ENCODE measurements at places on chromosomes 5 and 9. TPM values are rescaled to one million over a fixed set of nuclear protein-coding genes. Genes with fewer than 3 reads are reported as not detected.

Gene SLC4A9
- 0.05 TPM for polyA plus RNA-seq

- DNase-seq, result no peak
These were observed 606.9 kb downstream of the EBF1 start for GRCh38 chr5:158492841-158493242.

DNA sequence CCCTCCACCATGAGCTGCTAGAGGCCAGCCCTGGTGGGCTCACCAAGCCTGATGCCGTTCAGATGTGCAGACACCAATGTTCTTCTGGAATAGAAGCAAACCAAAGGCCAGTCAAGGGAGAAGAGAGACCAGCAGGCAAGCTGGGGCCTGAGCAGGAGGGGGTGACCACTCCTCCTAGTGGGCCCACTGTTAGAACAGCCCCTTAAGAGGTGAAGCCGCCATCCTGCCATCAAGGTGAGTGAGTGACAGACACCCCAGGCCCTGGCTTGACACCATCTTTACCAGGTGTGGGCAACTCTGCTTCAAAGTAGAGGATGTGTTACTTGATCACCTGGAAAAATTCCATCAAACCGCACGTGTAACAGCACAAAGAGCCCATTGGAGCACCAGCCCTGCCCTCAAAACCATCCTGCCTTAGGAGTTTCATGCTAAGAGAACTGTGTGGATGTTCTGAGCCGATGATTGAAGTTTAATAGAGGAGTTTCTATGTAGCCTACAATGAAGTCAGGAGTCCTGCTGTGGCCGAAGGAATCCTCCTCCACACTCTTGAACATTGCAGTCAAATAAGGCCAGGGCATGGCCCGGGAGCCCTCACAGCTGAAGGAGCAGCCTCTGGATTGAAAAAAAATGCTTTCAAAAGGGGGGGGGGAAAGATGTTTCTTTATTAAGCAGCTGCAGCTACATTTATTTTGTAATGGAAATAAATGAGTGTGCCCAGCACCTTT, 20.8 kb downstream of the AMBP start:
- DNase-seq, result no peak

DNA sequence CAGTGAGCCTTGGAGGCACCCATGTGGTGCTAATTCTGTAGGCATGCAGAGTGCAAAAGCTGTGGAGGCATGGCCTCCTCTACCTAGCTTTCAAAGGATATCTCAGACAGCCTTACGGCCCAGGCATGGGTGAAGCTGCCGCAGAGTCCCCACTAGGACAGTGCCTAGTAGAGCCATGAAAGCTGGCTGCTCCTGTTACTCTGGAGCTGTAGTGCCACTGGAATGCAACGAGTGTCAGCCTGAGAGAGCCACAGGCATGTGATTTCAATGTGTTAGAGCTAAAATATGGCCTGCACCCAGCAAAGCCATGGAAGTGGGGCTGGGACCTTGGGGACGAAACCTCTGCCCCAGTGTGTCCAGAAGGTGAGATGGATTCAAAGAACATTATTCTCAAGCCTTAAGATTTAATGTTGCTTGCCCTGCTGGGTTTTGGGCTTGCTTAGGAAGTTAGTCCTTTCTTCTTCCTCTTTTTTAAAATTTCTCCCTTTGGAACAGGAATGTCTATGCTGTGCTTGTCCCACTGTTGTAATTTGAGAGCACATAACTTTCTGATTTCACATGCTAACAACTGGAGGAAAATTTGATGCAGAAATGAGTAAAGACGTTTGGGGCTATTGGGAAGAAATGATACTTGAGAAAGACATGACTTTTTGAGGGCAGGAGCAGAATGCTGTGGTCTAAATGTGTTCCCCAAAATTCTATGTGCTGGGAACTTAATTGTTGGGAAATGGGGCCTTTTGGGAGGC, 298.4 kb downstream of the PSAT1 start:
- no peak for DNase-seq

Gene SLC45A2
- 0.24 TPM for polyA plus RNA-seq

DNA sequence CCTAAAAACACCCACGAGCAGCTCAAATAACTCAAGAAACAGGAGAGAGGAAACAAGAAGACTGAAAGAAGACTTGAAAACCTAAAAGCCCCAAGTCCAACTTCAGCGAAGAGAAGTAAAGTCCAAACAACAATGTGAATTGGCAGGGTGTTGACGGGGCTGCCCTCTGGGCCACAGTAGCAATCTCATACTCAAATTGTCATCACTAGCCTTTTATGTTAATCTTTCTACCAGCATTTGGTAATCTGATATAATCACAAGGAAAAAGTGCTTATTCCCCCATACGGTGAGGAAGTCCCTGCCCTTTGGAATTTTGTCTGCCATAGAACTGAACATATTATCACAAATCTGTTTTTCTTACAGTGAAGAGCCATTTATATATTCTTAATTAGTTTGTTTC, 51.5 kb upstream of the IFNE start:
- no peak for DNase-seq

DNA sequence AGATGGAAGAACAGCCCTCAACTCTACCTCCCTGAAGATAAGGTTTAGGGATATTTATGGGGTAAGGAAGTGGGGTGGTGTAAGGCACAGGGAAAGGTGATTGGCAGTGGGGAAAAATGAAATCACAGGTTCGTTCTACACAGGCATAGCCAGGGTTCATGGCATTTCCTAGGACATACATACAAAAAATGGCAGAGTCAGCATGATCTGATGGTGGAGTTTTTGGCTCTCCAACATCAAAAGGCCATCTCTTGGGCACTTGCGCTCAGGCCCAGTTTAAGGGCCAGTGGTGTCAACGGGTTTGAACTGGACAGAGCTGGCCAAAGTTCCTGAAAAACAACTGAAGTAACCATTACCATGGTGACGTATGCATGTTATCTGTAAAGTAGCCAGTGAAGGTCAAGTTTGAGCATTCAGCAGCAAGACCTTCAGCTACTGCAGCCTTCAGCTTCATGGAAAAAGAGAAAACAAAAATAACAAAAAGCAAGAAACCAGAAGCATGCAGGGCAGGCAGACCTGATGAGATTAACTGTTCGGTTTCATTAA, 92.8 kb downstream of the SMARCA2 start:
- no peak for DNase-seq

Gene ZFP37
- 0.78 TPM for polyA plus RNA-seq

DNA sequence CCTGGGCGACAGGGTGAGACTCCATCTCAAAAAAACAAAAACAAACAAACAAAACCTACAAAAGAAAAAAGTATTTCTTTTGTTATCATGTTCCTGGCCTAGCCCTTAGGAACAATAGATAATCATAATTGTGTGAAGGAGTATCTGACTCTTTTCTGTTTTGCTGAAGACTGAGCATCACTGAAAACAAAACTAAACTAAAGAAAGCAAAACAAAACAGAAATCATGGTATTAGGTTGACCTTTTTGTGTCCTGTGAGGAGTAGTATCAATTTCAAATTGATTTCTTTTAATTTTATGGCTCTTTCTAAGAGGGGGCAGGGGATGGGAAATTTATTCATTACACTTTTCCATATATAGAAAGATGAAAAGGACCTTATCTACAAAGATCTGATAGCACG, 246.0 kb downstream of the YTHDC2 start:
- DNase-seq, result no peak

GRCh38 chr9:70639853-70640814, 225.7 kb upstream of the KLF9 start:
- DNase-seq, result peak; percentile 6

GRCh38 chr5:5854087-5854486, 431.6 kb downstream of the ICE1 start:
- DNase-seq, result no peak

Gene FAM200C
- polyA plus RNA-seq, result 3.2 TPM

DNA sequence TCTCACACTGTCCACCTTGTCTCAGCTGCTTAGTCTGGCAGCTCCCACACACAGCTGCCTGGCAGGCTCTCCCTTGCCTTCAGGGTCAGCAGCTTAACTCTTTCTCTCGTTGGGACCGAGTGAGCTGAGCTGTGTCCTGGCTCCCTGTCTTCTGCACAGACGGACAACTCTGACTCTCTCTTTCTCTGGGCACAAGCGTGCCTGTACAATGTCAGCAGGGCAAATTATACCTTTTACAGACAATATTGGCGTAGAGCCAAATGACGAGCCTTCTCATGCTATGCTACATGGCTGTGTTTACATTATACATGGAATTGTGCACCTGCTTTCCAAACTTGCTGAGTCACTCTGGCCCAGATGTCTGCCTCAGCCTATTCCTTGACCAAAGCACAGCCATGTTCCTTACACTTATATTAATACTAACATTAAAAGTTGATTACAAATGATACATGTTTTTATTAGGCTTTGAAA, 188.6 kb downstream of the CYLC2 start:
- DNase-seq, result peak; percentile 9

DNA sequence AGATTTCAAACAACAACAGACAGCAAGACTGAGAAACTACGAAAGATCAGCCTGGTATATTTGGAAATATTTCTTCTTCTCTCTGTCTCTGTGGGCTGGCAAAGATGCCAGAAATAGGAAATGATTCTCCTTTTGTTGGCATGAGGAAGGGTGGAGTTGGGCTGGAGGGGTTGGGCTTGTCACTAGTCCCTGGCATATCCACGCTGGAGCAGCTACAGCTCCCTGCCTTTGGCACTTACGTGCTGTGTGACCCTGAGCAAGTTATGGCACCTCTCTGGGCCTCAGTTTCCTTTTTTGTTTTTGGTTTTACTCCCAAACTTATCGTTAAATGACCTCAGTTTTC, 354 bp upstream of the KCNMB1 start:
- no peak for DNase-seq

DNA sequence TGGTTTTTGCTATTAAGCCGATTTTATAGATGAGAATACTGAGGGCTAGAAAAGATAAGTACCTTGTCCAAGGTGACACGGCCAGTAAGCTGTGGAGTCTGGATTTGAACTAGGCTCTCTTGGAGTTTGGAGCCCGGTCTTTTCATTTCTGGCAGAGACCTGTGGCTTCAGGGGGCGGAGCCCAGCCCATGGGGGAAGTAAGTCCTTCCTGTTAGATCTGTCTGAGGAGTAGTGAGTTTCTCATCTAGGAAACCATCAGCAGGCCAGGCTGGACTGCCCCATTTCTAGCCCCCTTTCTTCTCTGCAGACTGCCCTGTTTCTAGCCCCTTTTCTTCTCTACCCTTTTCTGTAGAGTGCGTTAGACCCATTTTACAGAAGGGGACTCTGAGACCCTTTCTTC, 521 bp upstream of the PTGS1 start:
- no peak for DNase-seq

DNA sequence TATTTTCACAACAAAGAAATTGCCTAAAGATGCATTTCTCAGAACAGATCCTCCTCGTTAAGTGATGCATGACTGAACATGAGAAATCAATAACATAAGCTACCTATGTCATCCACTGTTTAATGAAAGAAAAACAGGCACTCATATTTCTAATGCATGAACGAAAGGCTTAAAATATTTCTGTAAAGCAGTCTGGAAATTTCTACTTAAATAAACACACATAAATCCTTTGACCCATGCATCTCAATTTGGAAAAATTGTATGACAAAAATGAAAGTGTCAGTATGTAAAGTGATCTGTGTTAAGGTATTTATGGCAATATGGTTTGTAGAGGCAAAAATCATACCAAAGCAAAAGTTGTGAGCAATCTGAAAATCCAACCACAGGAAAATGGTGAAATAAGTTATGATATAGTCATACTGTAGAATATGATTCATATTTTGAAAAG, 399.2 kb upstream of the GRAMD2B start:
- DNase-seq, result no peak

GRCh38 chr5:37055383-37055990, 178.9 kb downstream of the NIPBL start:
- no peak for DNase-seq

DNA sequence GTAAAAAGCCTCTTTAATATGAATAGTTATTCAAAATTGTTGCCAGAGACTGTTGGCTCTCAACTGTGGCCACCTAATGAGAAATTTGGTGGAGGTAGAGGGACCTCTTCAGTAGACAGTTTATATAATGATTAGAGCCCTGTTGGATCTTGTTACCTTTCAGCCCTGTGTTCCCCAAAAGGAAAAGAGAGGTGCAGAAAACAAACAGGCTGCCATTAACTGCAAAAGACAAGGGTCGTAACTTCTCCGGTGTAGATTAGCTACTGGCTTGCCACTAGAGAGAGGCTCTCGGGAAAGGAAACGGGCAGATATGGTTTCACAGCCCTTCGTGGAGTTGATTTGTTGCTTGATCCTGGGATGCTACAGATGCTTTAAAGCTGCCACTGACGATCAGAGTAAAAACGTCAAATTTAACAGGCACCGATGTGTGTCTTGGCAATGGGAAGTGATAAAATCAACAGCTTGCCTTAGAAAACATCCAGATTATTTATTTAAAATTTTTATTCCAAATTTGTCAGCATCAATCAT, 7.8 kb downstream of the FST start:
- no peak for DNase-seq

All from HepG2 (cell line).